Spinal cord (tissue), 10 donors: ENCODE measurements at places on chromosomes 7 and 10. TPM values are rescaled to one million over a fixed set of nuclear protein-coding genes. Genes with fewer than 3 reads are reported as not detected.
A peak's percentile ranks its signal among the peaks of the same experiment; 100 is the strongest.

BMS1 gene
- total RNA-seq, result 17.6 TPM

DNA sequence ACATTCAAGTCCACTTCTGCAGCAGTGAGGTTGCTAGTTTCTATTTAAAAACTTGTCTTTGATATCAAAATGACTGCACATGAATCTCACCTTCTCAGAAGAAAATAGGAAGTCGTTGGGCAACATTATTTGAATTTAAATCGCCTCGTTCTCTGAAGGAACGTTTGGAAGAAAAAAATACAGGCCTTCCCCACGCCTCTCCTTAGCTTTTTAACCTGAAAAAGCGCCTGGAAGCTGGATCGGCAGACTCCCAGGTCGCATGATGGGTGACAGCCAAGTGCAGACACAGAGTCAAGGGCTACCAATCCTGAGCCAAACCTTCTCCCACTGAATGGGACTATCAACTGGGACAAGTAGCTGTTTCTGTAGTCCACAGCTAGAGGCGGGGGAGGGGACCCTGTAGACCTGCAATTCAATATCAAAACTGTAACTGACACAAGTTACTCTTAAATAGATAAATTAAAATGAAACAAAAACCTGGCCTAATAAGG, 2.2 kb downstream of the FAM53B start:
- H3K27me3 ChIP-seq, result no peaks in the 10 kb centered on the region
- H3K4me1 ChIP-seq, result peaks cover 51% of the 10 kb centered on the region
- DNase-seq, result no peak
- peak overlapping the region; percentile 67 for H3K4me3 ChIP-seq
- no peaks in the 10 kb centered on the region for H3K36me3 ChIP-seq

DNA sequence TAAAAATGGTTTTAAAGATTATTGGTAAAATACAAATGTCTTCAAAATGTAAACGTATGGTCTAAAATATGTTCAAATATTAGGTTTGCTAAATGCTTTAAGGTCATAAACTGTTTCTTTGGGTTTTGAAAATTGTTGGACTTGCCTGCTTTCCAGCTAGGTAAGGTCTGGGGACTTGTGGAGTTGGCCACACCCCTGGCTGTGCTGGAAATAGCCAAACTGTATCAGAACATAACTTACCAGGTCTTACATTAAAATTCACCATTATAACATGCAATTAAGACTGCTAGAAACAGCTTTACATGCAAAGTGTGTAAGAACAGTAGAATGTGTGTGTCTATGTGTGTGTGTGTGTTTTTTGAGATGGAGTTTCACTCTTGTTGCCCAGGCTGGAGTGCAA, 29.7 kb upstream of the BNIP3 start:
- no peaks in the 10 kb centered on the region for H3K36me3 ChIP-seq
- H3K4me1 ChIP-seq, result no peaks in the 10 kb centered on the region
- no peak overlapping the region for H3K4me3 ChIP-seq
- no peak for DNase-seq
- no peaks in the 10 kb centered on the region for H3K27me3 ChIP-seq
- H3K27ac ChIP-seq, result no peak overlapping the region

- no peak overlapping the region for H3K4me3 ChIP-seq
- DNase-seq, result no peak
- H3K36me3 ChIP-seq, result no peaks in the 10 kb centered on the region
- H3K27me3 ChIP-seq, result no peaks in the 10 kb centered on the region
- H3K27ac ChIP-seq, result no peak overlapping the region
- no peaks in the 10 kb centered on the region for H3K4me1 ChIP-seq
Observed at GRCh38 chr7:17374157-17374556, 75.7 kb downstream of the AHR start.

DNA sequence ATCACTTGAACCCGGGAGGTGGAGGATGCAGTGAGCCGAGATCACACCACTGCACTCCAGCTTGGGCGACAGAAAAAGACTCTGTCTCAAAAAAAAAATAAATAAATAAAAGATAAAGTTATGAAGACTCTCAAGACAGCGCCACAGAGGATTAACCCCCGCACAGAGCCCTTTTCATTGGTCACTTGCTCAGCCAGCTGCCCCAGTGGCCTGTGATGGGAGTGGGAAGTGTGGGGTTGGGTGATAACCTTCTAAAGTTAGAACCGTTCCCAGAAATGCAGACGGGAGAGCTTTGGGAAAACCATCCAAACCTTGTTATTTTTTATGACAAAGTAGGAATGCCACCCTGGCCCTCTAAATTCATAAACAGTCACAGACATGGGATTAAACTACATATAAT, 57.4 kb downstream of the PARP12 start:
- peaks cover 5% of the 10 kb centered on the region for H3K4me1 ChIP-seq
- H3K4me3 ChIP-seq, result no peak overlapping the region
- no peaks in the 10 kb centered on the region for H3K36me3 ChIP-seq

DNA sequence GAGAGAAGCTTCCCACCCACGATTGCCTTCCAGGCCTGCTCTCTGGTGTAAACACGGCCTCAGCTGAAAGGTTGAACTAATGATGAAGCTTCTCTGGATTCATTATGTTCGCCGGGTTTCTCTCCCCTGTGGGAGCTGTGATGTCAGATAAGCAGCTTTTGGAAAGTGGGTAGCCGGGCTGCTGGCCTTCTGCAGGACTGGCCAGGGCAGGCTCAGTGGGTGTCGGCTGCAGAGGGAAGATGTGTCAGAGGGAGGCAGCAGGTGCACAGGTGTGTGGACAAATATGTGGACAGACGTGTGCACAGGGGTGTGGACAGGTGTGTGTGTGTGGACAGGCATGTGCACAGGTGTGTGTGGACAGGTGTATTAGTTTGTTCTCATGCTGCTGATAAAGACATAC, 28.5 kb upstream of the PSMG3 start:
- peaks cover 2% of the 10 kb centered on the region for H3K4me1 ChIP-seq
- no peak overlapping the region for H3K4me3 ChIP-seq
- H3K27ac ChIP-seq, result no peak overlapping the region

DNA sequence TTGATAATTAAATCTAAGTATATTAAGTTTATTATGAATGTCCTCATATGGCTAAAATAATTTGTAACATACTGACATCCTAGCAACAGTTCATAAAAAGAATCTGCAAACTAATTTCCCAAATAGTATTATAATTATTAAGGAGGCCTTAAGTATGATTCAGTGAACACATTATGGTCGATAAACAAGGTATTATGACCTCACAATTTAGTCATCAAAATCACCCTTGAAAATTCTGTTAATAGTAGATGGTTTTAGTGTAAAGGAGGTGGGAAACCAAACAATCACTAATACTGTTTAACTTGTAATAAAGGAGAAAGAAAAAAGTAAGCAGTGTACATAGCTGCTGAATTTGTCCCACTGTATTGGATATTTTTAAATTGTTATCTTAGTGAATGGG, 2.1 kb downstream of the ETV1 start:
- no peaks in the 10 kb centered on the region for H3K36me3 ChIP-seq
- H3K27ac ChIP-seq, result peak overlapping the region; percentile 98
- peak overlapping the region; percentile 95 for H3K4me3 ChIP-seq
- peaks cover 4% of the 10 kb centered on the region for H3K4me1 ChIP-seq
- DNase-seq, result no peak

DNA sequence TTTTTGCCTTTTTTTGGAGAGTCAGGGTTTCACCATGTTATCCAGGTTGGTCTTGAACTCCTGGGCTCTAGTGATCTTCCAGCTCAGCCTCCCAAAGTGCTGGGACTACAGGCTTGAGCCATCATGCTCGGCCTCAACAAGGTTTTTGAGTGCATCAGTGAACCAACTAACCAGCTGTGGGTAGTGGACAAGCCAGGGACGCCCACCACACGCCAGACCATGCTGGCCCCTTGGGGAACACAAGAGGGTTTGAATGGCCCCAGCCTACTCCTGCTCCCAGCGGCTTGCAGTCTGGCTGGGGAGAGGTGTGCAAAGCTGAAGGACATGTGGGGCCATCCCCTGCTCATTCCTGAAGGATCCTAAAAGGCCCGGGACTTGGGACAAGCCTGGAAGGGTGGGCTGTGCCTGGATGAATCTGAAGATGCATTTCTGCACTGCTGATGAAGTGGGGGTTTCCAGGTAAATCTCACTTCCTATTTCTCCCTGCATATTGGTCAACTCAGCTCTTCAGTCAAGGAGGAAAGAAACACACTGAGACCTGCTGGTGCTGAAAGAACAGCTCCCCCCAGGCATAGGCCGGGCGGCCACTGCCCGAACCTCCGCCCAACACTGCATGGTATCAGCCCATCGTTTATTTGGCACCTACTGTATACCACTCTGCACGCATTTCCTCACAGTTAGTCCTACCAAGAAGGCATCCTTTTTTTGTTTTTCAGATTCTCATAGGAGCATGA, 6.9 kb downstream of the MMD2 start:
- H3K27me3 ChIP-seq, result no peaks in the 10 kb centered on the region
- no peak for DNase-seq
- peaks cover 9% of the 10 kb centered on the region for H3K36me3 ChIP-seq
- H3K4me1 ChIP-seq, result peaks cover 20% of the 10 kb centered on the region
